ENCODE measurements at places on chromosomes 1 and 21.
A peak's percentile ranks its signal among the peaks of the same experiment; 100 is the strongest.

DNA sequence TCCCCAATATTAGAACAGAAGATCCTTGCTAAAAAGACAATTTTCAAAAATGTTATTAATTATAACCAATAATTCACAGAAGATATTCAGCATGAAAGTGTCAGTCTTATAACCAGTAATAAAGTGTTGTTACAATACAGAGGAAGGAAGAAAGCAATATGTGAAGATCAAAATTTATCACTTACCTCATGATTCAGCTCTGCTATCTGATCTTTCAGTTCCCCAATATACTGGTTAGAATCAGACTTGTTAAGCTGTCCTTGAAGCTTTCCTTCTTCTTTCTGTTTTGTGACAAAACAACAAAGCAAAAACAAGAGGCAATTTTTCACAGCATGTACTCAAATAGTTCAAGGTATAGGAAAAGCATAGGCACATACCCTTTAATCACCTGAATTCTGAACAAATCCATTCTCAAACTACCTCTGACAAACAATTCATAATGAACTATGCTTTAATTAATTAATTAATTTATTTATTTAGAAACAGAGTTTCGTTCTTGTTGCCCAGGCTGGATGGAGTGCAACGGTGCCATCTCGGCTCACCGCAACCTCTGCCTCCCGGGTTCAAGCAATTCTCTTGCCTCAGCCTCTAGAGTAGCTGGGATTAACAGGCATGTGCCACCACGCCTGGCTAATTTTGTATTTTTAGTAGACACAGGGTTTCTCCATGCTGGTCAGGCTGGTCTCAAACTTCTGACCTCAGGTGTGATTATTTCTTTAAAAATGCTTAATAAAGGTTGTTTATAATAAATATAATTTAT is 76.9 kb upstream of the GFI1 start:
- no peak for DNase-seq

DNA sequence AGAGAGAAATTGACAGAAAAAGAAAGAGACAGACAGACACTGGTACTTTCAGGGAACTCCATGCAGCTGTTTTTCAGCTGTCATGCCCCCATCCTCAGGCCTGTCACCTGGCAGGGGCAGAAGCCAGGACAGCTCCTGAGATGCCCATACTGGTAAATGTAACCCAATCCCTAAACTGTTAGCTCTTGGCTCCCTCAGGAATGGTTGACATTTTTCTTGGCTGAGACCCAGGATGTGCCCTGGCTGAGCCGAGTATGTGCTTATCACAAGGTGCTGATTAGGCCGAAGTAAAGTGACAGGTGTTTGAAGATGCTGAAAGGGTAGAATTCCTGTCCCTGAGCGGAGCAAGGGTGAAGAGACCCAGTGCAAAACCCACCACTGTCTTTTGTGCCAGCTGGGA is 50.7 kb downstream of the PGM1 start:
- DNase-seq: no peak

GRCh38 chr21:44603109-44603875 is 2.9 kb downstream of the KRTAP10-7 start:
- no peak for DNase-seq

DNA sequence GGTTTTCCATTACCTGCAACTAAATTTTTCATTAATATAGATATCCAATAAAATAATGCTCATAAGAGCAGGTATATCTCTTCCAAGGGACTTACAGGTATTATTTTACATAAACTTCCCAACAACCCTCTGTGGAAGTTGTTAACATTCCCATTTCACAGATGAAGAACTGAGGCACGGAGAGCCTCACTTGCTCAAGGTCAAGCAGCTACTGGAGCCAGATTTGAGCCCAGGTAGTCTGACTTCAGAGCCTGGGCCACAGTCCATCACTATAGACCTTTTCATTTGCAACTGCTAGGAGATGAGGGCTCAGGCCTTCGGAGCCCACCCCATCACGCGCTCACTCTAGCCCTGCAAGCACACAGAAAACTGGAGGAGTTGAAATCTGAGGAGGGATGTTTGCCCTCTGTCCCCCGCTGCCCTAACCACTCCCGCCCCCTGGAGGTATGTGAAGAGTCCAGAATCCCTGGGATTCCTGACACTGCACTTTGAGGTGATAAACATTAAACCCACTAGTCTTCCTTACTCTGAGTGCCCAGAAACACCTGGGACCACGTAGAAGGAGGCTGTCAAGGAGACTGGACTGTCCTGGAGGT is 11.7 kb upstream of the ALPL start:
- DNase-seq: no peak

DNA sequence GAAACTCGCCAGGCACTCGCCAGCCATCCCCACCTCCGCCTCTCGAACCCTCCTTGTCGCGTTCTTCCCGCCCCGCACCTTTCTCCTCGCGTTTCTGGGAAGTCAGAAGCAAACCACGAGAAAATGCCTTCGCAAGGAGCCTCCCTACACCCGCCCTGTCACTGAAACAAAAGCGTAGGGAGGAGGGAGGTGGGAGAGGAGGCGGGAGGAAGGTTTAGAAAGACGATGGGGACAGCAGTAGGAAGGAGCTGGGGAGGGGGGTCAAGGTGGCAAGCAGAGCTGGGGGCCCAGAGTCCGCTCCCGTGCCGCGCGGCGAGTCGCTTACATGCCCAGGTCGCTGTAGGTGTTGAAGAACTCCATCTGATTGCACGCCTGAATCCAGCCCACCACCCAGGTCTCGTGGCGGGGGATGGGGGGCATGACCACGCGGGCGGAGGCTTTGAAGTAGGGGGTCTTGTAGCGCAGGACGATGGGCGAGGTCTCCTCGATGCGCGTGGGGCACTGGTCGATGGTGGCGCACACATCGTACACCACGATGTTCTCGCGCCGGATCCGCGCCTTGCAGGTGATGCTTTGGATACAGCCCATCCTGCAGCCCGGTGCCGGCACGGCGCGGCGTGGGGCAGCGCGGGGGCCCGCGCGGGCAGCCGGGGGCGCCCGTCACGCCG is 1.0 kb downstream of the FAM78B start:
- DNase-seq: no peak

GRCh38 chr1:224828691-224829090 is 100.8 kb upstream of the DNAH14 start:
- no peak for DNase-seq

DNA sequence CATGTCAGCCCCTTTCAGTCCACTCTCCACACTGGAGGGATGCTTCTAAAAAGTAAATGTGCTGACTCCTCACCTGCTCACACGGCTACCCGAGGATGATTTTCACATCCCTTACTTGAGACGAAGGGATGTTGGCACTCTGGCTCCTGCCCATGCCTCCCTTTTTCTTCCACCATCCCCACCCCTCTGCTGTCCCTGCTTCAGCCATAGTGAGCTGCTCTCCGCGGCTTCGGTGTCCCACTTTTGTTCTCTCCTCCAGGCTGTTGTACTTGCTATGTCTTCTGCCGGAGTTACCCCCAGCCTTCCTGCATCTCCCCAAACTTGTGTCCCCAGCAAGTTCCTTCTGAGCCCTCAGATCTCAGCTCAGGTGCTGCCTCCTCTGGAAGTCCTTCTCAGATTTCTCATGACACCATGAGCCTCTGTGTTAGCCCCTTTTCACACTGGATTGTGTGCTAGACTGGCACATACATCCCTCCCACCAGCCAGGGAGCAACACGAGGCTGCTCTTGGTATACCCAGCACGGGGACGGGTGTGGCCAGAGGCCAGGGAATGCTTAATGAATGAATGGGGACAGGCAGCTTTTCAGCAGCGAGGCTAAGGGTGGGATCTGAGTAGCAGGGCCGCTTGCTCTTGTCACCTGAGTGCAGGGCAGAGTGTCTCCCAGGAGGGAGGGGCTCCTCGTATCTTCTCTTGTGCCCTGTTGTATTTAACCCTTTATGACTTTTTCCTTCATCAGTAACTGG is 1.3 kb downstream of the ACOT11 start:
- DNase-seq: no peak

- DNase-seq: peak; percentile 14
Measured at GRCh38 chr1:202967684-202968281, 726 bp upstream of the CYB5R1 start.

GRCh38 chr1:85240174-85240601 is 19.3 kb downstream of the C1orf52 start:
- peak; percentile 24 for DNase-seq

DNA sequence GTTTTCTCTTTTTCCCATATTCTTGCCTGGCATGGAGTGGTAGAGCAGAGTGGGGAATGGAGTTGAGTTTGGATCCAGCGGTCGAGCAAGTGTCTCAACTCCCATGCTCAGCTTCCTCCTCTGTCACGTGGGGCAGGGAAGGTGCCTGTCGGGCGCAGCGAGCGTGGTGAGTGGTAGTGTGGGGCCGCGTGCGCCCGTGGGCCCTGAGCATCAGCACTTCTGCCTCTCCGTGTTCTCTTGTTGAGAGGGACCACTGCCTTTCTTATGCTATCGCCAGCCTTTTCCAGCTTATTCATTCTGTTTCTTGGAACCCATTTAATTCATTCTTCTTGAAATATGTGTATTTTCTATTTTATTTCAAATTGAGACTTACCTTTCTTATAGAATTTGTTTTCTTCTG is 65.1 kb downstream of the ADARB1 start:
- DNase-seq: no peak

DNA sequence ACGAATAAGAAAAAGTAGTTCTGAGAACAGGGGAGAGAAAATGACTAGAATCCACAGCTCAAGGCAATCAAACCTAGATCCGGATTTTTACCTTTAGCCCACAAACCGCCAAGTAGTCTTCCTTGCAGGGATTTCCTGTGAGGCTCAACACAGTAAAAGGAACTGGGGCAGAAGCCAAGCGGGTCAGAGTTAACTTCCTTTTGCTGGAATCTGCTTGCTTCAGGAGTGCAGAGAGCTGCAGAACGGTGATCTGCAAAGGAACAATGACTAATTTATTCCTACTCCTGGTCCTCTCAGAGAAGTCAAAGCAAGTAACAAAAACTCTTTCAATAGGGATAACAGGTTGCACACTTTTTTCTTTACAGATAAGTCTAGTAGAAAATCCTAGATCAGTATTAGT is 53.4 kb downstream of the UBR4 start:
- no peak for DNase-seq

DNA sequence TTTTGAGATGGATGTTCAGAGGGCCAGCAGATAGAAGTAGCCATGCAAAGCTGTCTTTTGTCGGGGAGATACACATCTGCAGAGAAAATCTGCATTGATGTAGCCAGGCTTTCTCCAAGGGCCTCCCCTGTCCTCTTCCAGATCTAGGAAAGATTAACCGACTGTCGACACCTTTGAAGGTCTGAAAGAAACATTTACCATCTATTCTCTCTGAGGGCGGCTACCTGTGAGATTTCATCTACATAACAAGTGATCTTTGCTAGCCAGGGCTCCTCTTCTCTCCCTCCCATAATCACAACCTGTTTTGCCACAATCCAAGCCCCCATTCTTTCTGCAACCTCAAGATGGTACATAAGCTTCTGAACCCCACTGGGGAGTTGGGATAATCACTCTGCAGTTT is 193.6 kb downstream of the RGS7 start:
- DNase-seq: no peak

GRCh38 chr1:91427741-91428140 is 23.1 kb upstream of the HFM1 start:
- DNase-seq: no peak

- DNase-seq: peak; percentile 86
Measured at GRCh38 chr1:31523769-31524168, 52.5 kb upstream of the TINAGL1 start.

DNA sequence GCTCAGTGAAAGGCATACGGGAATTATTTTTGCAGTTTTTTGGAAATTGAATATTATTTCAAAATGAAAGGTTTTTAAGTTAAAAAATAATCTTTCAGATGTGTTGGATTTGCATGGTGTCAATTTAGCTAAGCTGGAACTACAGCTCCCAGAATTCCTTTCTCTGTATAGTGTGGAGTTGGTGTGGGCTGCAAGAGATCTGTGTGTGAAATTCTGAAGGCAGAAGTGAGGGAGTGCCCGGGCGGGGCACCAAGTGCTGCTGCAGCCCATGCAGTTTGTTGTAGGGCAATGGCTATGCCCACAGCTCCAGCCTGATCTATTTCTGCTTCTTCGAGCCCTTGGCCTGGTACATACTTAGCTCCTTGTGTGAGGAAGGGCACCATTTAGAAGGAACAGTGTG is 60.5 kb upstream of the CSF1 start:
- DNase-seq: no peak

DNA sequence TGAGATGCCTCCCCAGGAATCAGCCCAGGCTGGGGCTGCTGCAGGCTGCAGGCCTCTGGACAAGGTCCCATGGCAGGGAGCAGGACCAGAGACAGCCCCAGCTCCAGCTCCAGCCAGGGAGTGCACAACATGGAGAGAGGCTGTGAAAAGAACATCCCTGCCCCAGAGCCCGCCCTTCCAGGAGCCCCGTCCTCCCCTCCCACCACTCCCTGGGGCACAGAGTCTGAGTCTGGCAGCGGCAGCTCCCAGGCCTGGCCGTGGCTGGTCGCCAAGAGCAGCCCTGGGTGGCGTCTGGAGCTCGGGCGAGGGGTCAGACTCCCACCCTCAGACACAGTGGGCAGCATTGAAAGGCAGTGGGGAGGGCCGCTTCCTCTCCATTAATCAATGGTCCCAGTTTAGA is 37.8 kb downstream of the MEGF6 start:
- DNase-seq: no peak

- no peak for DNase-seq
Measured at GRCh38 chr1:111515291-111516004, 12.0 kb upstream of the ADORA3 start.

- DNase-seq: no peak
Measured at GRCh38 chr1:34763142-34763781, 3.7 kb downstream of the GJB4 start.

GRCh38 chr1:10507111-10507879 is 32.5 kb downstream of the PEX14 start:
- DNase-seq: peak; percentile 59

GRCh38 chr21:46605767-46606426 is 1.0 kb upstream of the S100B start:
- DNase-seq: peak; percentile 52

DNA sequence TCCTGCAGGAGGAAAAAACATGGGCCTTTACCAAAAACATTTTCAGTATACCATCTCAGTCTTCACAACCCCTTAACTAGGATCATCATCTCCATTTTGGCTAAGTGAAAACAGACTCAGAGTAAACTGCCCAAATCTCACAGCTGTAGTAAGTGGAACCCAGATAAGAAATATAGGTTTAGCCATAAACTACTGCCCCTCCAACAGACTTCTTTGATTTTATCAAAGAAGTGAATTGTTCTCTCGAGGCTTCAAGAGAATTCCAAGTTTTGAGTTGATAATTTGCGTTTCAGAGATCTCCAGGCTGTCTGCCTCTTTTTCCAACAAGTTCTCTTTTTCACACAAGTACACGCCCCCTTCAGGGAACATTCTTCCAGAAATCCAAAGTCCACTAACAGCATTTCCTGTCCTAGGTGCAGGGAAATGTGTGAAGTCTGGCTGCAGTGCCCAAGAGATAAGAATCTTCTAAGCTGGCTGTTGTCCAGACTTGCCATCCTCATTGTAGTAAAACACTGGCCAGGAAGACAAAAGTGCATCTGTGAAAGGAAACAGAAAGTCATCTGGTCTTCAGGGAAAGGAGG is 30.8 kb downstream of the RNF19B start:
- no peak for DNase-seq

DNA sequence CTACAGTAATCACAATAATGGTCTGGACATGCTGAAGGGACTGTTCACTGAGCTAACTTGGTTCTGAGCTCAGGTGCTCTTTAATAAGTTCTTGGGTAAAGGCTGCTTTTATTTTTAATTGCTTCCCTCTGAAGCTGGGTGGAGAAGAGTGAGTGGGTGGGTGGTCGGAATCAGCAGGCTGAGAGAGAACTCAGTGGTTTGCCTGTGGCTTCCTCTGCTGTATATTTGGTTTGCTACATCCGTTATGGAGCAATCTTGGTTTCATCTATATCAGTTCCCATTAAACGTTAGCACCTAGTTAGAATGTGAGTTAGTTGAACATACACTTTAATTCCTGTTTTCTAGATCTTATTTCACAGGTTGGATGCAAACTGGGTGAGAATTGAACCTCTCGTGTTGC is 23.3 kb downstream of the CNIH4 start:
- DNase-seq: peak; percentile 30

Measured in CD4-positive, alpha-beta T cell treated with Interleukin-1 beta for 1 hour (primary cell).